ENCODE measurements at places on chromosomes 3 and 15.

- no peak for DNase-seq
Measured at GRCh38 chr3:159978353-159978752, 10.3 kb upstream of the IL12A start.

- no peak for DNase-seq
Measured at GRCh38 chr3:72086743-72087087, 301.8 kb upstream of the PROK2 start.

- no peak for DNase-seq
Measured at GRCh38 chr3:63880653-63881052, 17.0 kb downstream of the ATXN7 start.

DNA sequence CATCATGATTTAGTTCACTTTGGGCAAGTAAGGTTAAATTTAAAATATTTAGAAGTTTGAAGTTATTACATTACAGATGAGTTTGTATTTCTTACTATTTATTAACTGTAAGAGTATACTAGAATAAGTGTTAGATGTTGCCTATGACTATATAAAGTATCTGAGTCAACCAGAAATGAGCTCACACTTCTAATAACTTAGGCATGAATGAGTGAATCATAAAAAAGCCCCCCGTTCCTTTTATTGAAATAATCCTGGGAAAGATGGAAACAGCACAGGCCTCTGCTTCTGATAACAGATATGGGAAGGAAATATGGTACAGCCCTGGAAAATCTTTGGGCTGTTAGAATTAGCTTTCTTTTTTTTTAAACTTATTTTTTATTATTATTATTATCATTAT lies 66.6 kb upstream of the TGFBR2 start:
- DNase-seq: no peak

DNA sequence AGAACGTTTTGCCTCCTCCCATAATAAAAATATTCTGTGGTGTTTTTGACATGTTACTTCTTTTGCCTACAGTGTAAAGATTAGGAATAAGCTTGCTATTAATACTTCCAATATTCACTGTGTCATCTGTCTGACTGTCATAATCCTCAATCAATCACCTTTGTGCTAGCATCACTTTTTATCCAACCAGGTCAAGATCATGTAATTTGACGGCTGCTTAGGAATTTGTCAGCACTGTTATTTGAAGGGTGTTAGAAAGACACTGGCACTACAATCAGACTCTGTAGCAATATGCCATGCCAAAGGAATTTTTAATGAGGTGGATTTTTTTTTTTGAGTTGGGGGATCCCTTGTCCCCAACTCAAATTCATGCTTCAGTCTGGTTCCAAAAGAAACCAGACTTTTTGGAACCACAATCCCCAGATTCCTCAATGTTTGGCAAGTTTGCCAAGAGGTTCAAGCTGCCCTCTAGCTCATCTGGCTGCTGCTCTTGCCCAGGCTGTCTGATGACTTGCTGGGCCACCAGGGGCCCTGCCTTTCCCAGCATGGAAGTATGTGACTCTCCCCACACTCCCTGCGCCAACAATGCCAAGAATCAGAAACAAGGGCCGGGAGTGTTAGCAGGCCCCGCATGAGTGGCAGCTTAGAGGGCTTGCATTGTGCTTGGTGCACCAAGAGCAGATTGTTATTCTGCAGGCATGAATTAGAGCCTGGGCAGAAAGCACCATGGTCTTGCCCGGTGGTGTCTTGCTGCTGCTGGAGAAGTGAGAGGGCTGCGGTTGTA lies 58.6 kb upstream of the TSC22D2 start:
- no peak for DNase-seq

DNA sequence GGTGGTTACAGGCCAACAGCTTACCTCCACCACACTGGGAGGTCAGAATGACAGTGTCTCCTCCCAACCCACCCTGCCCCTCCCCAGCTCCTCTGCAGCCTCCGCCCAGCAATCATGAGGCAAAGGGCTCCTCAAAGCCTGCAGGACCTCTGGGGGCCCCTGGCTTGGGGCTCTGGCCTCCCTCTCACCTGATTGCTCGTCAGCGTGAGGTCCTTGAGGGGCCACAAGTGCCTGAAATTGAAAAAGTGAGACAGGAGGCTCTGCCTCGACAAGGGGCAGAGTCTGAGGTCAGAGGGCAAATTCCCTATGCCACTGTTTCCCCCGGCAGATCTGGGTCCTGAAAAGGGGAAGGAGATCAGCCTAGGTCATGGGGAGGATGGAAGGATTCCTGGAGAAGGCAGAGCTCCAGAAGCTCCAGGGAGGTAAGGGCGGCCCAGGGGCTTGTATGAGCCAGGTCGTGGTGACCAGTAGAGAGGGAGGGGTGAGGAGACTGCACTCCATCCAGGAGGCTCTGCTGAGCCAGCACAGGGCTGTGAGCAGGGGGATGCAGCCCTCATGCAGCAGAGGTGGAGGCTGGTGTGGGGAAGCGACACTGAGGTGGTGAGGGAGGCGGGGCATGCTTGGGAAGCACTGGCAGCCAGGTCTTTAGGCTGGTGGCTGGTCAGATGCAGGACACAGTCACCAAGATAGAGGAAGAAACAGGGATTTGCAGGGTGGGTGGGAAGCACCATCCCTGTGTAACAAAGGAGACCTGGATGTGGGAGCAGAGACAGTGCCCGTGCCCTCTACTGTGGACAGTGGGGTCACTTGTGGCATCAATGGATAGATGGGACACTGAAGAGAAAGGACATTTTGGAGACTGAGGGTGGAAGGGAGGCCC lies 20.1 kb downstream of the ALS2CL start:
- no peak for DNase-seq

GRCh38 chr15:35674873-35675781 lies 129.2 kb upstream of the DPH6 start:
- no peak for DNase-seq
